ENCODE measurements at places on chromosomes 11 and 22.

- no peak for DNase-seq
Measured at GRCh38 chr11:27129686-27130085, 89.1 kb downstream of the BBOX1 start.

DNA sequence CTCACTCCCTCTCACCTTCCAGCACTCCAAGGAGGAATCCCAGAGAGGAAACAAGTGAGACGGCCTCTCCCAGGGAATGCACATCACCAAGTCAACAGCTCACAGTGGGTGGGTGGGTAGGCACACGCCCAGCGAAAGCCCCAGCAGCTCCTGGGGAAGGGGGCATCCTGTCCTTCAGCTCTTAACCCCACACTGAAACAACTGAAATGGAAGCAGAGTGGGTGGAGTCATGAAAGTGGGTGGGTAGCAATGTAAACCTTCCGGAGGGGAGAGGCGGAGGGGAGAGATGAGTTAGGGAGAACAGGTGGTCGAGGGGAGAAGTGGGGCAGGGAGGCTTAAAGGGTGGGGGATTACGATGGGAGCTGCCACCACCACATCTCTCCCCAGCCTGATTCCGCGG, 5.4 kb downstream of the MCHR1 start:
- DNase-seq: no peak

- DNase-seq: no peak
Measured at GRCh38 chr22:47091246-47091651, 328.8 kb downstream of the TBC1D22A start.

DNA sequence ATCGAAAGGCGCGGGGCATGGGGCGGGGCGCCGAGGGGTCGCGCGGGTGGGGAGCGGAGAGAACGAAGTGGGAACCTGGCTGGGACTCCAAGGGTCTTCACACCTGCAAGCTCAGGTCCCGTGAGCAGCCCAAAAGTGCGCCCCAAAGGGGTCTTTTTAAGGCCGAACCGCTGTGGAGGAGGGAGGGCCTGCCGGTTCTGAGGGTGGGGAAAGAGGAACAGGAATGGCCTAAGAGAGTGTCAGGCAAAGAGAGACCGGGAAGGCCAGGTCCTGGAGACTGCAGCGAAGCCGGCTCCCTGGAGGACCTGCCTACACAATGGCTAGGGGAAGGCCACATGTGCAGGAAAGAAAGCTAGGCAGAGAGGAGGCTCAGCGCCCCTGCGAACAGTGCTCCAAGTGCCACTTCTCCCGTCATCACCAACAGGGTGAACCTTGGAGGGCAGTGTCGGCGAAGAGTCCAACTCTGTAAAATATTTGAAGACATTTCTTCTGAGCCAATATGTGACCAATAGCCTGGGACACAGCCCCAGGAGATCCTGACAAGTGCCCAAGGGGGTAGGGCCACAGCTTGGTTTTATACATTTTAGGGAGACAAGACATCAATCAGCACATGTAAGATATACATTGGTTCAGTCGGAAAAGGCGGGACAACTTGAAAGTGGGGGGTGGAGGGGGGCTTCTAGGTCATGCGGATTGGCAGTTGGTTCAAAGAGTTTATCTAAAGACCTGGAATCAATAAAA, 710 bp upstream of the DGCR2 start:
- DNase-seq: no peak

GRCh38 chr11:72271980-72272379, 28.0 kb upstream of the PHOX2A start:
- no peak for DNase-seq

- no peak for DNase-seq
Measured at GRCh38 chr11:46431211-46431610, 39.6 kb upstream of the CHRM4 start.
